ENCODE measurements at places on chromosomes 3 and 15. TPM values are rescaled to one million over a fixed set of nuclear protein-coding genes. Genes with fewer than 3 reads are reported as not detected.

Gene CCDC39
- polyA plus RNA-seq: not detected

Gene PROS1
- not detected for polyA plus RNA-seq

Gene GPR149
- polyA plus RNA-seq: not detected

DNA sequence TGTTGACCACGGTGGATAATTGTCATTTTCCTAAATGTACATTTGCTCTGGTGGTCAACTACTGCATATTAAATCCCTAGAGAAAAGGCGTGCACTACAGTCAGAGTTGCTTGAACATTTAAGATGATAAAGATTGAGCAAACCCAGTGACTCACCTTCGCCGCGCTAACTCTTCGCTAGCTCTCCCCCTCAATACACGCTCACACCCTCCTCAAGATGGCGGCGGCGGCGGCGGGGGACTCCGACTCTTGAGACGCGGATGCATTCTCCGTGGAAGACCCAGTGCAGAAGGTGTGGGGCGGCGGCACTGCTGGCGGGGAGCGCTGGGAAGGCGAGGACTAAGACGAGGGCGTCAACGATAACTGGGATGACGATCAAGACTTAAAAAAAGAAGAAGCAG, 79.8 kb upstream of the PFN2 start:
- no peak for DNase-seq

DNA sequence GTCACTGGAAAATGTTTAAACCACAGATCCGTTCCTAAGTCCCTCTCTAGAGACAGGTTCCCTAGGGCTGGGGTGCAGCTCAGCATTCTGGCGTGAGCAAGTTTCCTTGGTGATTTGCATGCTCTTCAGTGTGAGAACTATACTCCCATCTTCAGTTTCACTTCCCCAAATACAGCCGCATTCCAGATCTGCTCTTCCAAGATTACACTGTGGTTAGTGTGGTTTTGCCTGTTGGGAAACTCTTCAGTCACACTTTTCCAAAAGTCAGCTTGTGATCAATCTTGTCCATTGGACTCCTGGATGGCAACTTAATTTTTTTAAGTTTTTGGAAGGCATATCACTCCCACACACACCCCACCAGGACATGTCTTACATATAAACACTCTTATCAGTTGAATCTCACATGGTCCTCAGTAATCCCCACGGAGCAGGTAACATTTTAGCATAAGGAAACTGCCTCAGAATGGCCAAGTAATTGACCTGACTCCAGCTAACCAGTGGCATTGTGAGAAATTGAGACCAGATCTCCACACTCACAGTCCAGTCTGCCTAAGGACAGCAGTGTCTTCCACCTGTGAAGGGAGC, 33.5 kb upstream of the PTPN23 start:
- DNase-seq: no peak

All from immature natural killer cell (primary cell).